ENCODE measurements at places on chromosomes 13 and 19.

- DNase-seq, result no peak
These were observed 497 bp downstream of the CEBPA start for GRCh38 chr19:33301900-33302174.

DNA sequence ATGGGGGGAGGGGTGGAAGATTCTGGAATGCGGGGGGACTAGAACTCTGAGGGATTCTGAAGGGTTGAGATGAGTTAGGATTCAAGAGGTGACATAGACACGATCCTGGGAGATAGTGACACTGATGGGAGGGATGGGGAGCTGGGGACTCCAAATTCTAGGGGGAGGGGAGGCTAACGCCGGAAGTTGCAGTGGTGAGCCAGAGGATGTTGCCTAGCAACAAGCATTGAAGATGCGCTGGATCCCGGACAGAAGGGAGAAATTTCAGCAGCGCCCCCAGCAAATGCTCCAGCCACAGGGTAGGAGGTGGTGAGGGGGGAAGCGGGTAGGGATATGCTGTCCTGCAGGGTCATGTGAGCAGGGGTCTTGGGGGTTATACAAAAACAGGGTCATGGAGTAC is 6.9 kb upstream of the LTBP4 start:
- no peak for DNase-seq

DNA sequence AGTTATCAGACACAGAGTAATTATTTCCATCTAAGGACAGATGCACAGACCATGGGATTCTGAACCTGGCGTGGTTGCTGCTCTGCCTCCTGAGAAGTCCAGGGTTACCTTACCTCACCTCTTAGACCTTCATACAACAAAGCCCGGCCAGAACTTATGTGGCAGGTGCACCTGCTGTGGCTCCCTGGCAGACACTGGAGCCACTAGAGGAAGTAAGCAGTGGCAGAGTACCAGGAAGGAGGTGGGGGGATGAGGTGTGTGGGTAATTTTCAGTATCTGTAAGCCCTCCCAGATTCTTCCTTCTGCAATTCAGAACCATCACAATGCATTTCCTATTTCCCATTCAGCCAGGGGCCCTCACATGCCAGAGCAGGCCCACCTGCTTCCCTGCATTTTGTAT is 106.1 kb upstream of the DOCK9 start:
- no peak for DNase-seq

- no peak for DNase-seq
These were observed 2.2 kb downstream of the FXYD3 start for GRCh38 chr19:35117799-35118198.

GRCh38 chr13:27104606-27105005 is 67.0 kb downstream of the USP12 start:
- no peak for DNase-seq

DNA sequence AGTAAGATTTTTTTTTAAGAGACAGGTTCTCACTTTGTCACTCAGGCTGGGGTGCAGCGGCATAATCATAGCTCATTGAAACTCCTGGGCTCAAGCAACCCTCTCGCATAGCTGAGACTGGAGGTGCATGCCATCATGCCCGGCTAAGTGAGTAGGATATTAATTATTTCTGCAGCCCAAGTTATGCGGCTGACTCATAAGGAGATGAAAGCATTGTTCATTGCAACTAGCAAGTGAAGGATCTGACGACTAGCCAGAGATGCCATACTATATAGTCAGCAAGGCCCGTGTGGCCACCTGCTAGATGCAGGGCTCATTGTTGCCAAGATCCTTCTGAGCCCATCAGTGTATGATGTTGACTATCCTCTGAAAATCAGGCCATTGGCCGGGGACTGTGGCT is 45.2 kb downstream of the ABCC4 start:
- DNase-seq, result no peak

DNA sequence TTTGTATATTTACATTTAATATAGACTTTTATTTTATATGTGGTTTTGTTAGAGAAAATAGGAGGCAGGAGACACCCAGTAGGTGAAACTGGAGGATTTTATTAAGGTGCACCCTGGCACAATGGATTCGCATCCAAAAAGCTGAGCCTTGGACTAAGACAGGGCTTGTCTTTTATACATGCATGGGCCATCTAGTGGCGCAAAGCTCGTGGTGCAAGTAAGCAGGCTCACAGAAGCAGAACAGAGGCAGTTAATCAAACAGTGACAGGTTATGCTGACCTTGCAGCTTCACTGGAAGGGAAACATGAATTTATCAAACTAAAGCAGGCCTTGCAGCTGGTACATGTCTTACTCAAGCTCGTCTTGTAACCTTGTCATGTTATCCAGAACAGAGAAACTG is 58.8 kb upstream of the ZNF681 start:
- DNase-seq, result peak; percentile 23

DNA sequence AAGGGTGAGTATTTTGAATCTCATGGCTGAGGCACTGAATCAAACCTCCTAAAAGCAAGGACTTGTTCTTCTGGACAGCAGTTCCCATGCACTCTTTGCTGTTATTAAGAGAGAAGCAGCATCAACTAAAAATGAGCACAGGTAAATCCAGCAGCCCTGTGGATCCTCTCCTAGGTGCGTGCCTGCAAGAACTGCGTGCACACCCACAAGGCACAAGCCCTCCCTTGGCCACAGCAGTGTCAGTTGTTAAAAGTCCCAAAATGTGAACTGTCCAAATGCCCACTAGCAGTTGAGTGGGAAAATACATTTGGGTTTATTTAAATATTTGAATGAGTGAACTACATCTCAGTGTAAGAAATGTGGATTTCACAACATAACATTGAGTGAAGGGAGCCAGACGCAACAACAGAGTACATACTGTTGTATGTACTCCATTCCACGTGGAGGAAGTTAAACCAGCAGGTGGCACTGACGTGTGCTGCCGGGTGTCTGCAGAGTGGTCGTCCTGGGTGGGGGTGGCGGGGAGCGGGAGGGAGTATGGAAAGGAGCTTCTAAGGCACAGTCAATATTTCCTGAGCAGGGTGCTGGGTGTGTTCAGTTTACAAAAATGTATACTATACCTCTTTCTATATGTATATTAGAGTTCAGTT is 266.4 kb downstream of the NALCN start:
- DNase-seq, result peak; percentile 45

GRCh38 chr13:89695343-89696257 is 1651.9 kb upstream of the MIR17HG start:
- no peak for DNase-seq

DNA sequence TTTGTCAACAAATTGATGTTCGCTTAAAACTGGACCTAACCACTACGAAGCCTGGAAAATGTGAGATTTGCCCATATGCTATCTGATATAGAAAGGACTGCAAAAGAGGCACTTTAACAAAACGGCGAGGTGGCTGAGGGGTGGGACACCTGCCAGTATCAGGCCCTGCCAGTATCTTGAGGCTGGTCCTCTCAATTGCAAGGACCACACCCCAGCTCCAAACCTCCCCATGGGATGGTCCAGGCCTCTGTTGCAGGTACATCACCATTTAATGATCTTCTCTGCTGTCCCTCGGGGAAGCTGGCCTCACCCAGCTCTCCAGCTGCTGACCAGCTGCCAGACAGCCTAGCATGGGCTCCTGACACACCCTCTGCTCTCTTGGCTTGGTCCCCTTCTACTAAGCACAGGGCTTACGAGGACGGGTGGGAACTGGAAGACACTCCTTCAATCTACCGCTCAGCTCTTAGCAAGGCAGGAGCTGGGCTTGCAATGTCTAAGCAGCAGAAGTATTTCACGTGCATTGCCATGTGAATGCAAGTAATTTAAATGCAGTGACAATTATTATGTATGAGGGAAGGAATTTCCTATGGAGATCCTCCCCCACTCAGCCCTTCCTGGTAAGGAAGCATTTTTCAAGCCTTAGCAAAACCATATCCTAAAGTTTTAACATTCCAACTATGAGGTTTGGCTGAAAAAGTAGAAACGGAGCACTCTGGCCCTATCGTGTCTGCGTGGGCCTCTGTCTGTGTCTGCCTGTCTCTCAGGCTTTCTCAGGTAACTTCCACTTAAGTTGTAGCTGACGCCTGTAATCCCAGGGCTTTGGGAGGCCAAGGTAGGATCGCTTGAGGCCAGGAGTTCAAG is 63.9 kb downstream of the LATS2 start:
- DNase-seq, result no peak

GRCh38 chr19:6833166-6833790 is 54.1 kb upstream of the ADGRE1 start:
- no peak for DNase-seq

GRCh38 chr19:38193445-38193844 is 30.6 kb downstream of the DPF1 start:
- DNase-seq, result peak; percentile 74

DNA sequence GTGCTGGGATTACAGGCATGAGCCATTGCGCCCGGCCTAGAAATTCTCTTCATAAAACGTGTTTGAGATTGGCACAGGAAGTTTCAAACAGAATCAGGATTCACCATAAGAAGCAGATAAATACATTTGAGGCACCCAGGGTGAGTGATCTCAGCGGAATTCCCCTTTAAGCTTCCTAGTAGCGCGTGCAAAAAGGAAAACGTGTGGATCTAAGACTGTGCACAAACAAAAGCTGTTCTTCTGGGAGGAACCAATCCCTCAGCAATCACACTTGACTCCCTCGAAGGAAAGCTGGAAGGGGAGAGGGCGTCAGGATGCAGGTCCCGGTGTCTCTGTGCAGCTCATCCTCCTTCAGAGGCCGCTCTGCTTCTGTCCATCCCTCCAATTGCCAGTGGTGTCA is 15.5 kb downstream of the MCF2L start:
- DNase-seq, result no peak

- DNase-seq, result peak; percentile 56
These were observed at the start of gene UBE2L5 for GRCh38 chr13:30422054-30422839. UBE2L5 (plus strand) TSS chr13:30422493; CDS start chr13:30427991, 5,498 bp downstream.

GRCh38 chr19:16227837-16228636 is 30.3 kb downstream of the AP1M1 start:
- DNase-seq, result no peak

GRCh38 chr19:30402436-30403202 is 30.4 kb downstream of the ZNF536 start:
- DNase-seq, result no peak

DNA sequence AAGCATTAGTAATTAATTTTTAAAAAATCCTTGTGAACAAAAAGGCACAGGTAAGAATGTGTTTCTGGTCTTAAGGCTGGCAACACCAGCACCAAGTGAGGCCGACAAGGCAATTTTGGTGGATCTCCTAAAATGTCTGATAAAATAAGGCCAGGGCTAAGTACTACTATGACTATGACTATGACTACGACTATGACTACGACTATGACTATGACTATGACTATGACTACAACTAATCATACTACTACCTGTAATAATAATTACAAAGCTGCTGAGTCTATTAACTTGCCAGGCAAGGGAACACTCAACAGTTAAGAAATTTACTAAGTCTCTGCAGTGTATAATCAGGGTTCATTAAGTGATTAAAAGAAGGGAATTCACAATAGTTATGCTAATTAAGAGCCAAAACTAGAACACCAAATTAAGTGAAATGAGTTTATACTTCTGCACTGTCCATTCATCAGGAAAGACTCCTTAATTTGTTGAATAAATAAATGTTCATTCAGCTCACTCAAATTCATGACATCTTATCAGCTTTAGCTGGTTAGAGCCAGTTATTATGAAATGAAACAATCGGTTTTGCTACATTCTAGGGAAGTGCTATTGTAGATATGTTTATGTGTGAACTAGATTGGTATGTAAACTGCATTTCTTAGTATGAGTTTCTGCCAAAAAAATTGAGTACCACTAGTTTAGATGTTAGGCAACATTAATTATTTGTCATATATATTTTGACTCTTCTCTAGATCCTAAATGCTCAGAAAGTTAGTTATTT is 1626.2 kb upstream of the PCDH20 start:
- DNase-seq, result no peak

DNA sequence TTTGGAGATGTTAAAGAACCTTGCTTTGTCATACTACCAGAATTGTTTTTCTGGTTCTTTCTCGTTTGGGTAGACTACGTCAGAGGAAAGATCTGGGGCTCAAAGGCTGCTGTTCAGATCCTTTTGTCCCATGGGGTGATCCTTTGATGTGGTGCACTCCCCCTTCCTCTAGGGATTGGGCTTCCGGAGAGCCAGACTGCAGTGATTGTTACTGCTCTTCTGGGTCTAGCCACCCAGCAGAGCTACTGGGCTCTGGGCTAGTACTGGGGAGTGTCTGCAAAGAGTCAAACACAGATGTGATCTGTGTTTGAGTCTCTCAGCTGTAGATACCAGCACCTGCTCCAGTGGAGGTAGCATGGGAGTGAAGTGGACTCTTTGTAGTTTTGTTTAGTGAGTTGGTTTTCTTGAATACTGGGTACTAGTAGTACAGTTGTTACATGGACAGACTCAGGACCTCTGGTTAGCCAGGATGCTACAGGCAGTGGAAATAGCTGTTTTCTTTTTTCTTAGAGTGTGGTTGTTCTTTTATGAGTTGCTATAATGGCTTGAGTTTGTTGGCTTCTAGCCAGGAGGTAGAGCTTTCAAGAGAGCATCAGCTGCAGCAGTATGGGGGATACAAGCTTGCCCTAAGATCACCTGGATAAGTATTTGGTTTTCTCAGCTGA is 34.4 kb downstream of the DNAJC15 start:
- DNase-seq, result peak; percentile 24

DNA sequence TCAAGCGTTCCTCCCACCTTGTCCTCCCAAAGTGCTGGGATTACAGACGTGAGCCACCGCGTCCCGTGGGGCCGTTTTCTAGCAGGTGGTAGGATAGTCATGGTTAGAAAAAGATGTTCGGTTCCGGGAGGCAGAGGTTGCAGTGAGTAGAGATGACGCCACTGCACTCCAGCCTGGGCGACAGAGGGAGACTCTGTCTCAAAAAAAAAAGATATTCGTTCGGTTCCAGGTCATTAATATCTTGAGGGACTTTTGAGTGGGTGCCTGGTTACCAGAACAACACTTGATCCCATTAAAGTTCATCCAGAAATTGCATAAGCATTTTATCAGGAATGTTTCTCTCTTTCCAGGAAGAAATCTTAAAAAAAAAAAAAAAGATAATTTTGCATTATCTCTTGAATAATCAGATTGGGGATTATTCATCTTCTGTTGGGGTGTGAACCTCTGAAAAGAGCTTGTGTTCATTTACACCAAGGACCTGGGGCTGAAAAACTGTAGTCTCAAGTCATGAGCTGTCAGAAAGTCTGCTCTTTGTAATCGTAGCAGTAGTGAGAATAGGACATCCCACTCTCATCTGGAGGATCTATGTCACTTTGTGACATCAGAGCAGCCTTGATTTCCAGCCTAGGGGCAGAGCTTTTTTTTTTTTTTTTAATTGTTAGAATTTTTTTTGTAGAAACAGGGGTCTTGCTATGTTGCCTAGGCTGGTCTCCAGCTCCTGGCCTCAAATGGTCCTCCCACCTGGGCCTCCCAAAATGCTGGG is 1.0 kb upstream of the ETHE1 start:
- DNase-seq, result peak; percentile 49

DNA sequence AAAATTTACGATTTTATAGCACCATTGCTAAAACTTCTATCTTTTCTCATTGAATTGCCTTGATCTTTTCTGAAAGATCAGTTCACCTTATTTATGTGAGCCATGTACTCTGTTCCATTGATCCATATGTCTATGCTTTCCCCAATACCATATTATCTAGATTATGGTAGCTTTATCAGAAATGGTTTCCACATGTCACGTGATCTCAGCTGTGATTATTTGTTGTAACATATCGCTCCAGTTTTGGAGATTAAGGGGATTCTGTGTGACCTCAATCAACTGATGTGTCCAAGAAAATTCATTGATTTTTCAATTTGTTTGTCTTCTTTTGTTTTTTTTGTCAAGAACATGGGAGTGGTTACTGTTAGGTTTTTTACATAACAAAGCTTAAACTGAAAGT is 1114.5 kb upstream of the ATXN8OS start:
- no peak for DNase-seq

- DNase-seq, result no peak
These were observed 66.5 kb downstream of the CCDC70 start for GRCh38 chr13:51928231-51928630.

- DNase-seq, result peak; percentile 23
These were observed 48.9 kb upstream of the PABPC3 start for GRCh38 chr13:25046985-25047511.
